Uterus (tissue), 4 donors: ENCODE measurements at places on chromosomes 6 and 20. TPM values are rescaled to one million over a fixed set of nuclear protein-coding genes. Genes with fewer than 3 reads are reported as not detected.

DNA sequence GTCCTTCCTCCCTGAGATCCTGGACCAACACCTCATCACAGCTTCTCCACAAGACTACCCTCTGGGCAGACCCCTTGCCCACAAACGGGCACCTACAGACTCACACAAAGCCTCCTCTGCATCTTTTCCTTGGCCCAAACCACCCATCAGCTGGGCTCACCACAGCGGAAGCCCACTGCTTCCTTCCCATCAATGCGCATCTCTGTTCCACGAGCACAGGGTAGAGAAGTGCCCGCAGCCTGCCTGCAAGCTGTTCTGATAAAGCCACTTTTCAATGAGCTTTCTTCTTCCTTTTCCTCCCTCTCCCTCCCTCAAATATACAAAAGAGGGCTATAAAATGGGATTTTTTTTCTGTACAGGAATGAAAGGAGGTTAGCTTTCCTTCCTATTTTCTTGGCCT lies 111.2 kb downstream of the NFATC2 start:
- no peaks in the 10 kb centered on the region for H3K27me3 ChIP-seq
- H3K4me3 ChIP-seq = no peak overlapping the region
- no peaks in the 10 kb centered on the region for H3K36me3 ChIP-seq
- no peaks in the 10 kb centered on the region for H3K4me1 ChIP-seq
- no peak overlapping the region for H3K27ac ChIP-seq
- DNase-seq = no peak

GRCh38 chr6:144840619-144841018 lies 555.5 kb downstream of the UTRN start:
- H3K27me3 ChIP-seq = no peaks in the 10 kb centered on the region
- H3K4me3 ChIP-seq = no peak overlapping the region
- H3K4me1 ChIP-seq = no peaks in the 10 kb centered on the region
- DNase-seq = no peak
- H3K36me3 ChIP-seq = no peaks in the 10 kb centered on the region

GRCh38 chr6:147941143-147941542 lies 401.5 kb upstream of the SASH1 start:
- H3K27me3 ChIP-seq = no peaks in the 10 kb centered on the region
- DNase-seq = no peak
- no peak overlapping the region for H3K27ac ChIP-seq
- no peaks in the 10 kb centered on the region for H3K4me1 ChIP-seq
- H3K36me3 ChIP-seq = no peaks in the 10 kb centered on the region

DNA sequence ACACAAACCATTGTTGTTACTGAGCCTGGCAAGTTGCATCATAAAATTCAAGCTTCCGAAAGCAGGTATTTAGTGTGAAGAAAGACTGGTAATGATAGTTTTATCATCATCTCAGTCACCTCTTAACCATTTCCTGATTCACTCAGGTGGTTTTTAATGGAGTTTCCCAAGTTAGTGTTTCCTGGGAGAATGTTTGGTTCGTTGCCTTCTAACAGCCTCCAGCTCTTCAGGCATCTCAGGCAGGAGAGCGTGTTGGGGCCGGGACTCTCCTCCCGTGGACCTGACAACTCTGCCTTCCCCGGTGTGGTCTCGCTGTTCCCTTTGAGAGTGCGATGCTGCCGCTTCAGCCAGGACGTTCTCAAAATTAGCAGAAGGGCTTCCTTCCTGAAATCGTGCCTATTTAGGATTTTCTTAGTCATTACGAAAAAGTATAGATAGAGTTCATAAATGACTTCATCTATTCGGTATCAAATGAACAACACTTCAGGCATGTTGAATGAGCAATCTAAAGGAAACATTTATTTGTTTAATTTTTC lies 105.0 kb upstream of the QKI start:
- no peak overlapping the region for H3K27ac ChIP-seq
- no peaks in the 10 kb centered on the region for H3K4me1 ChIP-seq
- H3K4me3 ChIP-seq = no peak overlapping the region
- H3K27me3 ChIP-seq = no peaks in the 10 kb centered on the region
- H3K36me3 ChIP-seq = no peaks in the 10 kb centered on the region
- no peak for DNase-seq

- no peak overlapping the region for H3K27ac ChIP-seq
- H3K36me3 ChIP-seq = no peaks in the 10 kb centered on the region
- DNase-seq = no peak
- no peaks in the 10 kb centered on the region for H3K4me1 ChIP-seq
- H3K4me3 ChIP-seq = no peak overlapping the region
Observed at GRCh38 chr6:128098000-128098581, 197.2 kb upstream of the THEMIS start.

DNA sequence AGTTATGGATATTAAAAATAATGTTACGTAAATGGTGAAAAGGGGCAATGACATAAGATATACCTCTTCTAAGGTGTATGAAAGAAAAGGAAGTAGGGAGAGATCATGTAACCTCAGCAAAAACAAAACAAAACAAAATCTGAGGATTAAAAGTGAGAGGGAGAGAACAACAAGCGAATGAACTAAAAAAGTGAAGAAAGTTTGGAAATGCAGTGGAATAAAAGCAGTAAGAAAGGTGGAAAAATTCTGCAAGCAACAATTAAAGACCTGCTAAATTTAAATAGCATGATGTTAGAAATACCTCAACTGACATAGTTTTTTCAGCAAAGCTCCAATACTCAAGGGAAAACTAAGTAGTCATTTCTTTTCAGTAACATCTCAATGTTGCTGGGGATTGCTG lies 48.0 kb downstream of the PHIP start:
- H3K27me3 ChIP-seq = no peaks in the 10 kb centered on the region
- DNase-seq = no peak
- H3K36me3 ChIP-seq = no peaks in the 10 kb centered on the region
- H3K4me1 ChIP-seq = peaks cover 4% of the 10 kb centered on the region
- no peak overlapping the region for H3K27ac ChIP-seq
- H3K4me3 ChIP-seq = no peak overlapping the region

DNA sequence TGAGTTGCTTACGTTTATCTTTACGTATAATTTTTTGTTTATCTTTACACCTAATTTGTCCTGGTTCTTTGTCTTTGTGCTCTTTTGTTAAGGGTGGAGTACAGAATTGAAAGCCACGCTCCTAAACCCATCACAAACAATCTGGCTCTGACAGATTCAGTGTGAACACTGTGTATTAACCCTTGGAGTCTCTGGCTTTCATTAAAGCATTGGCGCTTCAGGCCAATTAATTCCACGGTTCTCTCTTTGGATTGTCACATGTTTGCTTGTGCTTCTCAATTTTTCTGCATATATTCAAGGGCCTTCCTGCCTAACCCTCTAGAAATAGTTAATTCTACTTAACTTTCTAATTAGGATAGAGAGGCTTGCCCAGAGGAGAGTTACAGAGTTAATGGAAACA lies 38.6 kb downstream of the NKX2-4 start:
- no peaks in the 10 kb centered on the region for H3K4me1 ChIP-seq
- H3K36me3 ChIP-seq = no peaks in the 10 kb centered on the region
- H3K27me3 ChIP-seq = no peaks in the 10 kb centered on the region
- no peak overlapping the region for H3K27ac ChIP-seq

DNA sequence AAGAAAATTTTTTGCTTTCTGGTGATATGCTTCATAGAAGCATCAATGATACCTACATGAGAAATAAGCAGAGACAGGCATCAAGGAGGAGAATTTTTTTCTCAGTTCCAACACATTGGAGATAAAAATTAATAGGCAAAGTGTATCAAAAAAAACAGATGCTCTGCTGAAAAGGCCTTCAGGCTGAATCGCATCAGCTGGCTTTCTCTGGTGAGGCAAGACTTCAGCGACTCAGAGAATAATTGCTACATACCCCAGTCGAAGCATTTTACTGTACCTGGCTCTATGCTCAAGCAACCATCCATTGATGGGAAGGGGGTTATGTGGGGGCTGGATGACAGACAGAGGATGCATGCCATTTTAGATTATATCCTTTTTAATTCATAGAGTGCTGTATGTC lies 415.1 kb downstream of the TFAP2A start:
- H3K27me3 ChIP-seq = no peaks in the 10 kb centered on the region
- DNase-seq = no peak
- no peak overlapping the region for H3K4me3 ChIP-seq
- no peak overlapping the region for H3K27ac ChIP-seq
- H3K4me1 ChIP-seq = no peaks in the 10 kb centered on the region
- no peaks in the 10 kb centered on the region for H3K36me3 ChIP-seq

The ARFGEF3 gene
- 1.8 TPM for total RNA-seq

The PACRG gene
- 4.6 TPM for total RNA-seq

- DNase-seq = no peak
- no peaks in the 10 kb centered on the region for H3K36me3 ChIP-seq
- H3K4me1 ChIP-seq = no peaks in the 10 kb centered on the region
- no peak overlapping the region for H3K4me3 ChIP-seq
Observed at GRCh38 chr20:878511-879307, 37.4 kb downstream of the ANGPT4 start.

- H3K27ac ChIP-seq = no peak overlapping the region
- no peak overlapping the region for H3K4me3 ChIP-seq
- no peaks in the 10 kb centered on the region for H3K4me1 ChIP-seq
- H3K36me3 ChIP-seq = no peaks in the 10 kb centered on the region
- DNase-seq = no peak
Observed at GRCh38 chr20:33901132-33901523, 90.0 kb downstream of the CHMP4B start.

The OPRL1 gene
- total RNA-seq = 0.64 TPM

GRCh38 chr6:154318721-154319120 lies 37.9 kb downstream of the IPCEF1 start:
- no peaks in the 10 kb centered on the region for H3K4me1 ChIP-seq
- H3K36me3 ChIP-seq = no peaks in the 10 kb centered on the region
- no peaks in the 10 kb centered on the region for H3K27me3 ChIP-seq
- no peak overlapping the region for H3K4me3 ChIP-seq
- peak overlapping the region; percentile 71 for H3K27ac ChIP-seq

DNA sequence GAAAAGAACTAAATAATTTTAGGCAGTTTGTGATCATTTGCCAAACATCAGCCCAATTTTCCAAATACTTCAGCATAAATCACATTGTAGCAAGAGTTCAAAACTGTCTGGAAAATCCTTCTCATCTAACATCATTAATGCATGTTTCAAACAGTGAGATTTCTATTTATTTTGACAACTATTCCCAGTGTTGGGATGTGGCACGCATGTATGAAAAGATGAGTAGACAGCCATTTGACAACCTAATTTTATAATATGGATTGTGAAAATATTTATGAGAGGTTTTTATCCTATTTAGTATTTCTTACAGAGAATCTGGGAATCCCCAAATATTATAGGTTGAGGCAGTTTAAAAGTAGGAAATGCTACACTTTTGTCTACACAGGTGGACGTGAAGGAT lies 357.6 kb upstream of the ARID1B start:
- no peaks in the 10 kb centered on the region for H3K27me3 ChIP-seq
- no peak overlapping the region for H3K27ac ChIP-seq
- H3K4me1 ChIP-seq = no peaks in the 10 kb centered on the region

The RSPO4 gene
- 0.67 TPM for total RNA-seq

- no peaks in the 10 kb centered on the region for H3K36me3 ChIP-seq
- no peak overlapping the region for H3K27ac ChIP-seq
- no peaks in the 10 kb centered on the region for H3K4me1 ChIP-seq
- no peak for DNase-seq
- no peak overlapping the region for H3K4me3 ChIP-seq
Observed at GRCh38 chr20:44997171-44997570, 30.9 kb downstream of the STK4 start.

The AKAP7 gene
- total RNA-seq = 24.3 TPM

GRCh38 chr20:57473246-57474048 lies 51.5 kb downstream of the CTCFL start:
- no peaks in the 10 kb centered on the region for H3K4me1 ChIP-seq
- no peak overlapping the region for H3K27ac ChIP-seq
- no peaks in the 10 kb centered on the region for H3K27me3 ChIP-seq
- peak; percentile 15 for DNase-seq

GRCh38 chr20:48002517-48002970 lies 217.3 kb upstream of the SULF2 start:
- DNase-seq = no peak
- H3K36me3 ChIP-seq = no peaks in the 10 kb centered on the region
- no peaks in the 10 kb centered on the region for H3K4me1 ChIP-seq
- no peak overlapping the region for H3K27ac ChIP-seq
- H3K27me3 ChIP-seq = no peaks in the 10 kb centered on the region
- no peak overlapping the region for H3K4me3 ChIP-seq

- peak; percentile 53 for DNase-seq
- H3K27ac ChIP-seq = peak overlapping the region; percentile 98
- peaks cover 22% of the 10 kb centered on the region for H3K4me1 ChIP-seq
Observed at GRCh38 chr6:30882759-30883684, 1.3 kb upstream of the DDR1 start.

DNA sequence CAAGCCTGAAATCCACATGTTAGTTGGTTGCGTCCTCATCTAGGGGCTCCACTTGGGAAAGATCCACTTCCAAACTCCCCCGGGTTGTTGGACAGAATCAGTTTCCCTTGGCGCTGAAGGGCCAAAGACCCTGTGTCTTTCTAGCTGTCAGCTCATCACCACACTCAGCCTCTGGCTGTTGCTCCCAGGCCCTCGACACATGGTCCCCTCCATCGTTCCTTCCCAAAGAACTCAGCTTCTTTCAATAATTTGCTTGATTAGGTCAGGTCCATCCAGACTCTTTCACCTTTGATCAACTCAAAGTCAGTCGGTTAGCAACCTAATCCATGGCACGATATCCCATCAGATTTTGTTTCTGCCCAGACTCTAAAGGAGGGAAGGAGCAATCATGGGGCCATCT lies 254.8 kb upstream of the SULF2 start:
- peak overlapping the region; percentile 76 for H3K27ac ChIP-seq
- no peaks in the 10 kb centered on the region for H3K4me1 ChIP-seq
- no peaks in the 10 kb centered on the region for H3K27me3 ChIP-seq

DNA sequence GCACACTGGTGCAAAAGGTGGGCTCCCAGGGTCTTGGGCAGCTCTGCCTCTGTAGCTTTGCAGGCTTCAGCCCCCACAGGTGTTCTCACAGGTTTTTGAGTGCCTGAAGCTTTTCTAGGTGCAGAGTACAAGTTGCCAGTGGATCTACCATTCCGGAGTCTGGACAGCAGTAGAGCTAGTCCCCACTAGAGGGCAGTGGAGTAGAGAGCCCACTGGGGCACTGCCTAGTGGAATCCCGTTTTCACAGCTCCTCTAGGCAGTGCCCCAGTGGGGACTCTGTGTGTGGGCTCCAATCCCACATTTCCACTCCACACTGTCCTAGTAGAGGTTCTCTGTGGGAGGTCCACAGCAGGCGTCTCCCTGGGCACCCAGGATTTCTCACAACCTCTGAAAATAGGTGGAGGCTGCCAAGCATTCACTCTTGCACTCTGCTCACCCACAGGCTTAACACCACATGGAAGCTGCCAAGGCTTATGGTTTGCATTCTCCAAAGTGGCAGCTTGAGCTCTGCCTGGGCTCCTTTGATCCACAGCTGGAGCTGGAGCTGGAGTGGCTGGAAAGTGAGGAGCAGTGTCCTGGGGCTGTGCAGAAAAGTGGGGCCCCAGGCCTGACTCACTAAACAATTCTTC lies 86.3 kb upstream of the PROKR2 start:
- no peak for DNase-seq
- H3K4me1 ChIP-seq = no peaks in the 10 kb centered on the region
- no peak overlapping the region for H3K27ac ChIP-seq
- no peaks in the 10 kb centered on the region for H3K27me3 ChIP-seq
